Suppressor macrophage treated with lipopolysaccharide for 1 hour (primary cell): ENCODE measurements at places on chromosomes 6 and 20.

- DNase-seq, result peak; percentile 60
These were observed 72.2 kb downstream of the SCAF8 start for GRCh38 chr6:154805288-154805911.

DNA sequence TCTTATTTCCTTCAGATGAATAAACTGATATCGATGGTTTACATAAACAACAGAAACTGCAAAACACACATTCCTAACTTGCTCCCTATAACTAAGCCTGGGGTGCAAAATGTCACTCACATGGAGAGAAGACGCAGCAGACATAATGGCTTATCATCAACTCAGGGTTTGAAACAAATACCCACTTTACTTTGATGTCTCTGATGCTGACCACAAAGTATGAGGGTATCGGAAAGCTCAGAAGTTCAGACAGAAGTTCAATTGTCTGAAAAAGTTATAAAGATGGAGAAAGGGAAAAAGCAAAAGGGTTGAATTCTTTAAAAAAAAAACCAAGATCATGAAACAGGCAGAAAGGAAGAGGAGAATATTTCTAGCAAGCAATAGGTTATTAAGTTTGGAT, 102.7 kb downstream of the FOXC1 start:
- no peak for DNase-seq

DNA sequence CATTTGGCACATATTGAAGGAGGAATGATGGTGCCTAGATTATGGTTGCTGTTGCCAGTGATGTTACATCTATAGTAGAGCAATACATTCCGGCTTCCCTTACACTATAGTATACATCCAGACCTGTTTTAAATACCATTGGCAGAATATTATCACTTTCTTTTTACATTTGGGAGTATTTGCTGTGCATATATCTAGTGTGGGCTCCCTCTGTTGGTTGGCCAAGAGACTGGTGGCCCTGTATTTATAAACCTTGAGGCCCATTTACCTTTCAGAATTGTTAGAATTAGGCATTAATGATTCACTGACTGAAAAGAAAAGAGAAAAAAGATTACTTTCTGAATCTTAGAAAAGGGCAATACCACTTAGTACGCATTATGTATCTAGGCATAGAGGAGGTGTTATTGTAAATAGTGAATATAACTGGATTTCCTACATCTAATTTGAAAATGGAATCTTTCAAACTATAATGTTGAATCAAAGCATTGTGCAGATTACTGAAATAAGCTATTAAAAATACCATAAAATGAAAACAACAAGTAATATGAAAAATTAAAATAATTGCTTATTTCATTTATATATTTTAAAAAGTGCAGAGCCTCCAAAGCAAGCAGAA, 628.8 kb upstream of the MAN1A1 start:
- DNase-seq, result peak; percentile 42

DNA sequence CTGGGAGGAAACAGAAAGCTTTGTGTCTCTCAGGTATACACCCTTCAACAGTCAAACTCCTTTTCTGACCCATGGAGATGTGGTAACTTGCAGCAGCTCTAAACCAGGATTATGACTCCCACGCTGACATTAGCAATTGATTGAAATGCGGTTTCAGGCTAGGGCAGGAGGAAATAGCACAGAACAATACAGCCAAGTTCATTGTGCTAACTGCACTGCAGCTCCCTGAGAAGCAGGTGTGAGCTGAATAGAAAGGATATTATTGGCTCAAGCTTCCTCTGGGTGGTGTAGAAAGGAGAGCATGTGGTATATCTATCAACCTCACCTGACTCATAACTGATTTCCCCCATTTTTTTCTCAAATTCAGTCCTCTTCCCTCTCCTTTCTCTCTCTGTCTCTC, 612.3 kb upstream of the BTBD3 start:
- no peak for DNase-seq

DNA sequence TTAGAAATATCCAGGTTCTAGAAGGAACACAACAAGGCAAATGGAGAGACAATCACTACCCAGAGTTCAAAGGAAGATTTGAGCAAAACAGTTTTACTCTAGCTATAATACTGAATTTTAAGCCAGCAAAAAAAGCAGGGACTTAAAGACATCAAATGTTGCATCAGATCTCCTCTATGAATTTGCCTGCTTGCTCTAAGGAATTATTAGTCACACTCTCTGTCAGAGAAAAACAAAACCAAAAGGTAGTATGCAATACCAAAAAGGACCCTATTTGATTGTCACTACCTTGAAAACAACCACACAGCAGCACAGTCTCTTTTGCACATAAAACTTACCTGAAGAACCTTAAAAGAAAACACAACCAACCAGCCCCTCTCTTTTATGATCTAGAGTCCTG, 46.3 kb downstream of the BTBD9 start:
- no peak for DNase-seq

DNA sequence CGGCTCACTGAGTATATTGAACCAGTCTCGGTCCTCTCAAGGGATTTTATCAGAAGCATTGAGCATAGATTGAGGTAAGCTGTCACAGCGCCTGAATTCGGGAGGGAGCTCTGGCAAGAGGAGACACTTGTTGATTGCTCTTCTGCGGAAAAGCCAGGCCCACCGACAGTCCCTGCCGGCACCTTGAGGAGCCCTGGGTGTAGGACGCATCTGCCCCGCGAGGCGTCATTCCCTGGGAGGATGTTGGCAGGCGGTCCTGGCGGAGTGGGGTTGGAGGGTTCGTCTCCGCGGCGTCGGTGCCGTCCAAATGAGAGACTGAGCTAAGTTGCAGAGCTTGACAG, 843 bp downstream of the FBXO9 start:
- DNase-seq, result peak; percentile 55

GRCh38 chr6:90144396-90144795, 152.2 kb downstream of the BACH2 start:
- DNase-seq, result no peak

GRCh38 chr6:33926451-33926850, 122.6 kb upstream of the MLN start:
- no peak for DNase-seq

DNA sequence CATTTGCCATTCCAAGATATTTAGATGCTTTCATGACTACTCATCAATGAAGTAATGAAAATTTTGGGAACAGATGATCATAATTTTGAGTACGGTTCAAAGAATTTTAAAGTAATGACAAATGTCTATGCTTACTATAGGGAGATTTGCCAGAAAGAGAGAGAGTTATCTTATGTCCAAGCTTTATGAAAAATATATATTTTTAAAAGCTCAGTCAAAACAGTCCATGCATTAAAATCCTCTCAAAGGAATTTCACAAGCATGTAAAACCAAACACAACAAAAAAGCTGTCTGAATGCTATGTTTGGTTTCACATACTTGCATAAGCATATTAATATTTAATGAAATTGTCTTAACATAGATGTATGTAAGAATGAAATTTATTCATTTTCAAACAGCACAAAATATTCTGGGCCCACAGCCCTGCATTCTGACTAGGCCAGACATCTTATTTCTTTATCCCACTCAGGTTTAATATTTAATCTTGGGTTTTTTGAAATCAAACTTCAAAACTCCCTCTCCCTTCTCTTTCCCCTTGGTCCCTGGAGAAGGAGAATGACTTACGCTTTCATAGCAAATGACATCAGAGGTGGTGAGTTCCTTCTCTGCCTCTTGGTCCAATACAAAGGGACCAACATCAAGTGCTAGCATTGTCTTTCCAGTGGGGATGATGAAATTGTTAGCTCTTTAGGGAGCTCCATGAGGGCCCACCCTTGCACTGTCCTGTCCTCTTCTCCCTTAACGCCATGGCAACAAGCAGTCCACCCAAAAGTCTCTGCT, 94.2 kb downstream of the ADAT2 start:
- no peak for DNase-seq

- DNase-seq, result no peak
These were observed 12.6 kb downstream of the GLP1R start for GRCh38 chr6:39061182-39061581.

DNA sequence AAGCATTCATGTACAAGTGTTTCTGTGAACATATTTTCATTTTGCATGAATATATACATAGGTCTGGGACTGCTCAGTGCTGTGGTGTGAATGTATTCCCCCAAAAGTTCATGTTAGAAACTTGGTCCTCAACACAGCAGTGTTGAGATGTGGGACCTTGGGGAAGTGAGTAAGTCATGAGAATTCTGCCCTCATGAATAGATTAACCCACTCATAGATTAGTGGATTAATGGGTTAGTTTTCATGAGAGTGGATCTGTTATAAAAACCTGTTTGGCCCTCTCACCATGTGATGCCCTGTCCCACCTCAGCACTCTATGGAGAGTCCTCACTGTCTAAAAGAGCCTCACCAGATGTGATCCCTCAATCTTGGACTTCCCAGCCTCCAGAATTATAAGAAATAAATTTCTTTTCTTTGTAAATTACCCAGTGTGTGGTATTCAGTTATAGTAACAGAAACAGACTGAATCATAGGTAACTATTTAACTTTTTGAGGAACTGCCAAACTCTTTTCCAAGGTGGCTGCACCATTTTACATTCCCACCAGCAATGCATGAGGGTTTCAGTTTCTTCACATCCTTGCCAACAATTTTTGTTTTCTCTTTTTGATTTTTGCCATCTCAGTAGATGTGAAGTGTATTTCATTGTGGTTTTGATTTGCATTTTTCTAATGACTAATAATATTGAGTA, 45.3 kb downstream of the QRSL1 start:
- DNase-seq, result no peak

DNA sequence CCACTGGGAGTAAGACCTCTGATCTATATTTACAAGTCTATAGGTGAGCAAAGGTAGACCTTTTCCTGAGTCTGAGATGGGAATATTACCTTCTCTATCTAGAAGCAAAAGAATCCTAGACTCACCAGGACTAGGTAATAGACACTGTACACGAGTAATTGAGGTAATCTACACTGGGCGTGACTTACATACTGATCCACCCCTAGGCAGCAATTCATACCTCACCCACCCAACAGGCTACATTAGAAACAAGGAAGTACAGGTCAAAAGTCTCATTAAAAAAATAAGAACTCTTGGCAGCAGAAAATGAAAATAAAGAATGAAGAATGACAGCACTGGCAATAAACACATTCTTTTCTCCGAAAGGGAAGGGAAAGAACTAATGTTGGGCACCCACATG, 7.6 kb downstream of the CSNK2A1 start:
- DNase-seq, result peak; percentile 34

GRCh38 chr6:35786810-35787209, 6.0 kb downstream of the CLPSL1 start:
- DNase-seq, result no peak

- DNase-seq, result no peak
These were observed 47.8 kb downstream of the CDH22 start for GRCh38 chr20:46260480-46260879.

- no peak for DNase-seq
These were observed 103.7 kb downstream of the TOX2 start for GRCh38 chr20:44018259-44018941.

DNA sequence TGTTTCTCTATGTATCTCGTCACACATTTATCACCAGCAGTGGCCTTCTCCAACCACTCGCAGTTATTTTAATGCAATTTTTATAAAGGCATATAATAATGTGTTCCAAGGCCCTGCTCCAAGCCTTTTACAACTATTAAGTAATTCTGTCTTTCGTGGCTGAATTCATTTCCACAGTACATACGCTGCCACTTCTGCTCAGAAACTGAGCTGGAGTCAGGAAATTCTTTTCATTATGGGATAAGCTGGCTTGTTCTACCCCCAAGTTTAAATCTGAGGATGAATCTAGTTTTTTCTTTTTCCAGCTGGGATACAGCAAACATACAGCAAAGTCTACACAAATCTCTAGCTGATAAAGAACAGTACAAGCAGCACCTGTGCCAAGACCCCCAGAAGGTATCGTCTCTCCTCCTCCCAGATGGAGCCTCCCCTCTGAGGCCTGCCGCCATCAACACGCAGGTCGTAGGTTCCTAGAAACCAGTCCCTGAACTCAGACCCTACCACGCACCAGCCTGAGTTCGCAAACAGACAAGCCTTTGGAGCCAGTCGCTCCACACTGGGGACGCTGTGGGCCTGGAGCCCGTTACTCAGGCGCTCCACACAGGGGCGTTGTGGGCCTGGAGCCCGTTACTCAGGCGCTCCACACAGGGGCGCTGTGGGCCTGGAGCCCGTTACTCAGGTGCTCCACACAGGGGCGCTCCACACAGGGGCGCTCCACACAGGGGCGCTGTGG, 263.5 kb downstream of the THBS2 start:
- no peak for DNase-seq

DNA sequence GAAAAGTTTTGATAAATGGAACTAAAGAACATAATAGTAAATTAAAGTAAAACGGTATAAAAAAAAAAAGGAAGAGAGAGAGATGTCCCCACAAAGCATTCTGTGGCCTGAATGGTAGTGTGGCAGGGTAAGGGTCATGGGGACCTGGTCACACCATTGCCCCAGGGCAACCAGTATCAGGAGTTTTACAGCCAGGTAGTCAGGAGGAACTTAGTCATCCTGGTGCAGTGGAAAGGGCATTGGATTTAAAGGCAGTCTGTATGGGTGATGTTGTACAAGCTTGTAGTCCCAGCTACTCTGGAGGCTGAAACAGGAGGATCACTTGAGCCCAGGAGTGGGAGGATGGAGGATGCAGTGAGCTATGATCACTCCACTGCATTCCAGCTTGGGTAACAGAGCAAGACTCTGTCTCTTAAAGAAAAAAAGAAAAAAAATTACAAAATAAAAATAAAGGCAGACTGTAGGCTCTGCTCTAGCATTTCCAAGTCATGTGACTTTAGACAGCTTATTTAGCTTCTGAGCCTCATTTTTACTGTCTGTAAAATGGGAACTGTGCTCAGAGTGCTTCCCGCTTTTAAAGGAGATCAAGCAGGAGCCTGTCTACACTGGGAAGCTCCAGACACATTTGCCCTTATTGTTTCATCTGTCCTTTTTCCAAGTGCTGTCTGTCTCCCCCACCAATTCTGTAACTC, 112.8 kb upstream of the ARMC2 start:
- DNase-seq, result no peak

DNA sequence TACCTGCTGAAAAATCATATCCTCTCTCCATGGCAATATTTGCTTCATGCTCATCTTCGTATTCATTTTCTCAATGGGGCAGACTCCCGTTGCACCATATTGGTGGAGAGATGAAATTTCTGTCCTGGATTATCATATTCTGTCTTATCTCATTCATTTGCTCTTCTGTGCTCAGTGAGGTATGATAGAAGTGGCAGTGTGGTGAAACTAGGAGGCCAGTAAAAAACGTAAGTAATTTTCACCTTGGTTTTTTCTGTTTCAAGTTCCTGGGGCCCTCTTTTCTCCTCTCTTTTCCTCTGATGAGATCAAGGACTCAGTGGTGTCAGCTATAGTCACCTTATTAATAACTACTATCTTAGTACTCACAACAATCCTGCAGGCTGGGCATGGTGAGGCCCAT, 182.5 kb upstream of the HDAC2 start:
- DNase-seq, result no peak

DNA sequence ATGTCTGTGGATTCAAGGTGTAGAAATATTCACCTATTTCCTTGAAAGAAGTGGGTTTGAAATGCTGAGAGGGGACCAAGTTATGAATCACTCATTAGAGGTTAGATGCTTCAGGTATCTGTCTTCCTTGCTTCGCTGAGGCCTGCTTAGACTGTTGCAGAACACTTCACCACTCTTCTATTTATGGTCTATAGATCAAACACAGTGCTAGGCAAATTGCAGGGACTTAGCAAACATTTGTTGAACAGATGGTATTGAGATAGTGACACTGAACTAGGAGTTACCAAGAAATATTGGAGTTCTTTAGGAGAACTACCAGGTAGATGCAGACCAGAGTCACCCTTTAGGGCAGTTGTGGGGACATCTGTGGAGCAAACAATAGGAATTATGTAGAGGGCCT, 123.8 kb downstream of the RFPL4B start:
- DNase-seq, result no peak
